CD4-positive, alpha-beta T cell treated with Interleukin-1 beta for 1 hour (primary cell): ENCODE measurements at places on chromosomes 16 and 17.
A peak's percentile ranks its signal among the peaks of the same experiment; 100 is the strongest.

DNA sequence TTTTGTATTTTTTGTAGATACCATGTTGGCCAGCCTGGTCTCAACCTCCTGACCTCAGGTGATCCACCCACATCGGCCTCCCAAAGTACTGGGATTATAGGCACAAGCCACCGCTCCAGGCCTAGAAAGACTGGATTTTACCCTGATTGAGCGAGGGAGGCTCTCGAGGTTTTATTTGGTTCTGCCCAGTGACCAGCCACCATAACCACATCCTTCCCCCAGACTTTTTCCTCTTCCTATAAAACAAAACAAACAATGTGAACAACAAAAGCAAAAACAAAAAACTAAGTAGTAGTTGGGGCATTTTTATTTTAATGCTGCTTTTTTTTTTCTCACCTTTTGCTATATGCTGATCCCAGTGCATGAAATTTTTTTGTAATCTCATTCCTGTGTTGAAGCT lies 509.6 kb downstream of the MAF start:
- DNase-seq: no peak

DNA sequence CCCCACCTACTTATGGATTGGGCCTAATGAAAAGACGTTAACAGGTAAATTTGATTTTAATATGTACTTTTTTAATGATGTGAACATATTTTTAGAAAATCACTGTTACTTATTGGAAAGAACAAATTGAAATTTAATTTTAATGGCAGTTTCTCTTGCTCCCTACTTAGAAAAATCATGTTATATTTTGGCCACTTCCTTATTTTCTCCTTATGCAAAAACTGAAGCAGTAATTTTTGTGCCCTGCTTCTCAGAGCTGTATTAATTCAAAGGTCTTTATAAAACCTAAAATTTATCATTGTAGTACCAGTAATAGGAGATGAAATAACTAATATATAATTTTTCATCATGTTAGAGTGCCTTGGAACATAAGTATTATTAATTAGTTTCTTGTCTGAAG lies 2.8 kb downstream of the ZPBP2 start:
- DNase-seq: no peak

DNA sequence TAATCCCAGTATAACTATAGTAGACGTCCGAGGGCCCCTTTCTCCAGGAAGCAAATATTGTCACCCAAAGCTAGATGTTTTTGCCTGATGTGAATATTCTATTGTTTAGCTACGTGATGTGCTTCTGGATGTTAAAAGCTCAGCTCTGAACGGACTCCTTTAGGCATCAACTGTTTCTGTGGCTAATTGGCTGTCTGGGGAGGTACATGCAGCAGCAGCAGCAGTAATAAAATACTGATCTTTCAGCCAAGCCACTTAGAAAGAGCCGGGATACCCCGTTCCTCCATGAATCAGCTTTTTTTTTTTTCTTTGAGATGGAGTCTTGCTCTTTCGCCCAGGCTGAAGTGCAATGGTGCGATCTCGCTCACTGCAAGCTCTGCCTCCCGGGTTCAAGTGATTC lies 43.0 kb downstream of the TRARG1 start:
- no peak for DNase-seq

- DNase-seq: peak; percentile 63
Observed at GRCh38 chr17:3695723-3696411, at the start of gene P2RX5. P2RX5 (minus strand) TSS chr17:3696155; CDS start chr17:3696005, 150 bp downstream.

DNA sequence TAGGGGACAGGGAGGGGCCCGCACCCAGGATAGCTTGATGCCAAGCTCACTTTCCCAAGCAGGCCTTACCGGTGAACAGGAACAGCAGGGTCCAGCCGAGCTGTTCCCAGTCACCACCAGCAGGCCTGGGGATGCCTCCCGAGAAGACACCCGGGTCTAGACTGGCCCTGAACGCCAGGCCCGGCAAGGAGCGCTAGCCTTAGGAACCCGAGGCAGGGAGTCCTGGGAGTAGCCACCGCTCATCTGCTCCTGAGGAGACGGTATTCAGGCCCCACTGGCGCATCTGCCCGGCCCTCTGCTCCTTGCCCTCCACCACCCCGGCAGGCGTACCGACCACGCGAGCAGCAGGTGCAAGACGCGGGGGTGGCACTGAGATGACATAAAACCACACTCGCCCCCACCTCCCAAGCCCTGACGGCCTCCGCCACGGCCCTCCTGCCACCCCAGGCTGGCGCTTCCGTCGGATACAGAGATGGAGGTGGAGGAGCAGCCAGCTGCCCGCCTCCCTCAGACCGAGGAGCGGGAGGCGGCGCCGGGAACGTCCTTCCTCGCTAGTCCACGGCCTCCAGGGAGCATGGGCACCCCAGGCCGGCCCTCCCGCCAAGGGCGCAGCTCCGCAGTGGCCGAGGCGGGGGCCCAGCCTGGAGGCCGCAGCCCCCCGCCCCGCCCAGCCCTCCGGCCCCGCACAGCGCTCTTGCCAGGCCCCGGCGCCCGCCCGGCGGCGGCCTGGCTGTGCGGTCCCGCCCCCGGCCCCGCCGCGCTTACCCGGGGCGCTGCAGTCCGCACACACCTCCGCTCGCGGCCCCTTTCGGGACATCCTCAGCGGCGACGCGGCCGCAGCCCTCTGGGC lies 661 bp downstream of the GIT1 start:
- DNase-seq: peak; percentile 54

- DNase-seq: no peak
Observed at GRCh38 chr16:65185241-65185778, 63.4 kb upstream of the CDH11 start.

GRCh38 chr17:47301831-47302230 lies 21.9 kb upstream of the EFCAB13 start:
- no peak for DNase-seq
